Naive thymus-derived CD4-positive, alpha-beta T cell (primary cell): ENCODE measurements at places on chromosomes 5 and 9. TPM values are rescaled to one million over a fixed set of nuclear protein-coding genes. Genes with fewer than 3 reads are reported as not detected.

Gene MARCOL
- not detected for total RNA-seq

Gene SLC6A3
- not detected for total RNA-seq

Gene AMBP
- total RNA-seq: not detected

- no peaks in the 10 kb centered on the region for H3K4me1 ChIP-seq
- no peaks in the 10 kb centered on the region for H3K27me3 ChIP-seq
- H3K27ac ChIP-seq: no peak overlapping the region
Observed at GRCh38 chr5:33291216-33292000, 149.4 kb upstream of the TARS1 start.

- H3K4me1 ChIP-seq: no peaks in the 10 kb centered on the region
- no peak overlapping the region for H3K27ac ChIP-seq
- H3K36me3 ChIP-seq: no peaks in the 10 kb centered on the region
- H3K27me3 ChIP-seq: no peaks in the 10 kb centered on the region
- DNase-seq: no peak
Observed at GRCh38 chr5:58450811-58451629, 8.9 kb downstream of the PLK2 start.

DNA sequence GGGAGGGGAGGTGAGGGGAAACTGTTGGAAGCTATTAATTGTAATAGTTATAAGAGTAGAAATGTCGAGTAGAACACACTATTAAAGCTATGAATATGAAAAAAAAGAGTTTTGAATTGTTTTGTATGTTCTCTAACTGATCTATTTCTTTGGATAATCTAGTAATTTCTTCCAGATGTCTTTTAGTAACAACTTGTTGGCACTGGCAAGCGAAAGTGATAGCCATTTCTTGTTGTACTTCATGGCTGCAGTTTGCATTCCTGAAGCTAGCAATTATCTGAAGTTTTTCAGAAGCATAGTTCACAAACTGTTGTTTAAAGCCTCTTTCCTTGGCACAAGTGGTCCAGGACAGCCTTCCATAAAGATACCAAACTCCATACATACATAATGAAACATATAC, 49.4 kb upstream of the SPATA31C2 start:
- H3K27me3 ChIP-seq: peaks cover 3% of the 10 kb centered on the region
- no peaks in the 10 kb centered on the region for H3K4me1 ChIP-seq
- no peaks in the 10 kb centered on the region for H3K36me3 ChIP-seq
- no peak for DNase-seq
- no peak overlapping the region for H3K4me3 ChIP-seq

- H3K4me3 ChIP-seq: no peak overlapping the region
- H3K4me1 ChIP-seq: no peaks in the 10 kb centered on the region
- H3K36me3 ChIP-seq: no peaks in the 10 kb centered on the region
- DNase-seq: no peak
- H3K27ac ChIP-seq: no peak overlapping the region
Observed at GRCh38 chr5:67941614-67942401, 273.7 kb upstream of the PIK3R1 start.

DNA sequence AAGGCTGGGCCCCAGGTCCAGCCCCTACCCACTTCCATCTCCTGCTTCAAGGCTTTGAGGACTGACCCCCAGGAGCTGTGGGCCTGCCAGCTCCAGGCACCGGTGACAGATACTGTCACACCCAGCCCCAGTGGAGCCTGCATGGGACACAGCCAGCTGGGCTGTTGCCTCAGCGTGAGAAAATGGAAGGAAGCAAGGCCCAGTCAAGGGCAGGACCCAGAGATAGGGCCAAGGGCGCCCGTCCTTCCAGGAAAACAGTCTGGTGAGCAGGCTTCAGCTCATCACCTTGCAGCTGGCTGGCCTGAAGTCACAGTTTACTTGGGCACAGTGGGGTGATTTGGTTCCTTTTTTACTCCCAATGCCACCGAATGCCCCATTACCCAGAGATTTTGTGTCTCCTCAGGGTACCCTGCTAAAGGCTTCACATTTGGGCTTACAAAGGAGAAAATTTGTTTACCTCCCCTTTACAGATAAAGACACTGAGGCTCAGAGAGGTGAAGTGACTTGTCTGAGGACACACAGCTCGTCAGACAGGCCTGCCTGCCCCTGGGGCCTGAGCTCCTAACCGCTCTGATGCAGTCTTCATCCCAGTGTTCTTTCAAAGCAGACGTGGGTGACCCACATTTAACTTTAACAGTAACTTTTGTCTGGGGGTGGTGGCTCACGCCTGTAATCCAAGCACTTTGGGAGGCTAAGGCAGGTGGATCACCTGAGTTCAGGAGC, 21.5 kb upstream of the WDR38 start:
- no peak for DNase-seq
- H3K27me3 ChIP-seq: no peaks in the 10 kb centered on the region
- no peak overlapping the region for H3K4me3 ChIP-seq
